ENCODE measurements at places on chromosomes 13 and 19.
A peak's percentile ranks its signal among the peaks of the same experiment; 100 is the strongest.

DNA sequence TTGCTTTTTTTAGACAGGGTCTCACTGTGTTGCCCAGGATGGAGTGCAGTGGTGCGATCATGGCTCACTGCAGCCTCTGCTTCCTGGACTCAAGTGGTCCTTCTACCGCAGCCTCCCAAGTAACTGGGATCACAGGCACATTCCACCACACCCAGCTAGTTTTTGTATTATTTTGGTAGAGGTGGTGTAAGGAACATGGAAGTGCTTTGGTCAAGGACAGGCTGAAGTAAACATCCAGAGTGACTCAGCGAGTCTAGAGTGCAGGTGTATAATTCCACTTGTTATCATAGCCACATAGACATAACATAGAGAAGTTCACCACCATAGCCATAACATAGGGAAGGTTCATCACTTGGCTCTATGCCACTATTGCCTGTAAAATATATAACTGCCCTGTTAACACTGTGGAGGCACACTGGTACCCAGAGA is 98.6 kb downstream of the RBM26 start:
- no peak for DNase-seq

GRCh38 chr19:6484230-6484629 is 2.6 kb upstream of the DENND1C start:
- DNase-seq, result no peak

DNA sequence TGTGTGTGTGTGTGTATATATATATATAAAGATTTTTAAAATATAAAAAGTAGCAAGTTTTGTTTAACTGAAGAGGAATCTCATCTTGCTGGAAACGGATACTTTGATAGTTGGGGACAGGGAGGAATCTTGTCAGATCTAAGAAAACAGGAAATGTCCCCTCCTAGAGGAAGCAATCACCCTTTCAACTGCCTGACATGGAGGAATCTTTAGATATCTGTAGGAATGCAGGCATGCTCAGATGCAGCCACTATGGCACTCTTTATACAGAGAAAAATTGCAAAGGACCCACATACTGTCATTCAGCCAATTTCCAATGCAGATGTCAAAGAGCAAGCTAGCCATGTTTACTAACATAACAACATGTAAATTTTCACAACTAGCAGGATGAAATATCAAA is 38.8 kb downstream of the ZNF611 start:
- no peak for DNase-seq

GRCh38 chr19:57813919-57814504 is 701 bp downstream of the ZNF552 start:
- DNase-seq, result no peak

DNA sequence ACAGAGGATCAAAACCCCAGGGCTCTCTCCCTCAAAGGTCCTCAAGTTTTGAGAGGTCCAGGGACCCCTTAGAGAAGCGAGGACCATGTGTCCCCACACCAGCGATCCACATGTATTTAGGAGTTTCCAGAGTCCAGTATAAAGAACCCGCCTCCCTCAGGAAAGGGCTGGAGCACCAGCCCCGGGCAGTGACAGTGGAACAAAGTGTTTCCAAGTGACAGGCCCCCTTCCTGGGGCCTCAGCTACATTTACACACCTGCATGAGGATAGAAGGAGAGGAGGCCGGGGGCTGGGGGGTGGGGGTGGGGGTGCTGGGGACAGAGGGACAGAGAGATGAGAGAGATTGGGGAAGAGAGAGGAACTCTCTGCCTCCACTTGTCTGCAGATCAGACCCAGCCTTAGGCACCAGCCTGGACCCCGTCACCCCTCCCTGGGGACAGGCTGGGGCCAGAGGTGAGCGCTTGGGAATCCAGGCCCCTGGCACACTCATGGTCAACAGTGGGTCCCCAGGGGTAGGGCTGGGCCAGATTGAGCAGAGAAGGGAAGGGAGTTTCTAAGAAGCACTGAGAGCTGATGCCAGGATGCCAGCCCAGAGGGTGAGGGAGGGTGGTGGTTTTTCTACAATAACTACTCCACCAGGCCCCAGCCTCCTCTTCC is 802 bp downstream of the BCAM start:
- no peak for DNase-seq

- no peak for DNase-seq
These were observed 21.0 kb upstream of the HOMER3 start for GRCh38 chr19:18961767-18962620.

- DNase-seq, result no peak
These were observed 5.6 kb downstream of the LENG9 start for GRCh38 chr19:54457773-54458647.

- no peak for DNase-seq
These were observed 4.1 kb upstream of the ZNF699 start for GRCh38 chr19:9313756-9314155.

GRCh38 chr13:37383856-37384370 is 214.7 kb downstream of the POSTN start:
- no peak for DNase-seq

- no peak for DNase-seq
These were observed 6.1 kb downstream of the CDX2 start for GRCh38 chr13:27962982-27963381.

DNA sequence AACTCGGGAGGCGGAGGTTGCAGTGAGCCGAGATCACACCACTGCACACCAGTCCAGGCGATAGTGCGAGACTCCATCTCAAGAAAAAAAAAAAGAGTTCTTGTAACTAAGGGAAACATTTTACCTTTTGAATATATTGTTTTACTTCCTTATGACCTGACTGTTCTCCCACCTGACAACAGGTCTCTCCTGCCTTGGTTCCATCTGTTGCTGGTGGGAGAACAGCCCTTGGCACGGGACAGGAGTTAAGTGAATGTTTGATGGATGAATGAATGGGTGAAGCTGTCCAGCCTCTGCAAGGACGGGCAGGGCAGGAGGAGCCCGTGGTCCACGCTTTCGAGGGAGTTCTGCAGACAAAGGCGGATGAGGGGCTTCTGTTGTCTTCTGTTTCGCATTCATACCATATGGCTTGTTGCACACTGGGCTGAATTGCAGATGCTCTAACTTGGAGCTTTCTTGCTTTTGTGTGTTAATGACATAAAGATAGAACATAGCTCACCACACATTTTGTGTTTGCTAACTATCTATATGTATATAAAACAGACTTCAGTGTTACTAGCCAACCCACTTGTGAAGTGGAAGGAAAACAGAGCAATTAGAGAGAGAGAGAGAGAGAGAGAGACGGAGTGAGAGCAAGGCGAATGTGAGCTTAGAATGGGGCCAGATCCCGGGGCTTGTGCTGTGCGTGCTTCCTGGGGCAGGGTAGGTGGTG is 16.2 kb upstream of the CCNE1 start:
- DNase-seq, result no peak

DNA sequence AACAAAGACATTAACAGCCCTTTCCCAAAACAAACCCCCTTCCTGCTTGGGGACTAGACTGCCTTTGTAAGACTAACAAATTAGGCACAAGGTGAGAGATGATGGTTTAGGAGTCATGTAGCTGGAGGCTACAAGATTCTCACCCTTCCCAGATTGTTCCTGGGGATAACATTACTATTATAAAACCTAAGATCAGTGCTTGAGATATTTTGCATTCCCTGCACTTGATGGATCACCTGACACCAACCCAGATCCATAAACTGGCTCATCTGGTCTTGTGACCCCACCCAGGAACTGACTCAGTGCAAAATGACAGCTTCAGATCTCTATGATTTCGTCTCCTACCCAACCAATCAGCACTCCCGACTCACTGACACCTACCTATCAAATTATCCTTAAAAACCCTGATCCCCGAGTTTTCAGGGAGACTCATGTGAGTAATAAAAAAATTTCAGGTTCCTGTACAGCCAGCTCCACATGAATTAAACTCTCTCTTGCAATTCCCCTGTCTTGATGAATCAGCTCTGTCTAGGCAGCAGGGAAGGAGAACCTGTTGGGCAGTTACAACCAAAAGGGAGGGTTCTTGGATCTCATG is 2.4 kb upstream of the ZNF616 start:
- no peak for DNase-seq

DNA sequence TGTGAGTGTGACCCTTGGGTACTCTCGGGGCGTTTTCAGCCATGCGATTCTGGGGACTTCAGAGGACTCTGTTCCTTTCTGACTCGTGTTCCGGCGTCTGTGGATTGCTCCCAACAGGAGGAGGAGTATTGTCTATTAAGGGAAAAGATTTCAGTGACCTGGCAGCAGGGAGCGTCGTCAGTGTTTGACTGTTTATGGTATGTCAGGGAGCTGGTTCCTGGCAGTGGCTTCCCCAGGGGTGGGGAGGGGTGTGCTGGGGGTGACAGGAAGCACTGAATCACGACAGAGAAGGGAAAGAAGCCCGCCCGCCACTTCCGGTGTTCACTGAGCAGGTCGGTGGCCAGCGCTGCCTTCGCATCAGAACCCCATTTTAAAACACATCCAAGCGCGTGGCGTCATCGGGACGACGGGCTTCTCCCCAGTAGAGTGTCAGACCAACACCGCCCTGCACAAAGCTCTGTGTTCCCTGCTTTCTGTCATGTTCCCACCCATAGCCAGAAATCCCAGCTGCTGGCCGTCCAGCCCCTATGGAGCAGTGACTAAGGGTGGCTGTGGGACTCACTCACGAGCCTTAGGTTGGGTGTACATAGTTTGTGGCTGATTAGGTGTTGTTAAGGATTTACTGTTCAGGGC is 33.8 kb downstream of the COL4A2 start:
- peak; percentile 74 for DNase-seq

GRCh38 chr13:50128428-50128931 is 113.2 kb downstream of the KCNRG start:
- no peak for DNase-seq

GRCh38 chr13:50679321-50679720 is 164.2 kb downstream of the DLEU7 start:
- no peak for DNase-seq

GRCh38 chr19:34474233-34474989 is 7.1 kb upstream of the WTIP start:
- DNase-seq, result no peak

DNA sequence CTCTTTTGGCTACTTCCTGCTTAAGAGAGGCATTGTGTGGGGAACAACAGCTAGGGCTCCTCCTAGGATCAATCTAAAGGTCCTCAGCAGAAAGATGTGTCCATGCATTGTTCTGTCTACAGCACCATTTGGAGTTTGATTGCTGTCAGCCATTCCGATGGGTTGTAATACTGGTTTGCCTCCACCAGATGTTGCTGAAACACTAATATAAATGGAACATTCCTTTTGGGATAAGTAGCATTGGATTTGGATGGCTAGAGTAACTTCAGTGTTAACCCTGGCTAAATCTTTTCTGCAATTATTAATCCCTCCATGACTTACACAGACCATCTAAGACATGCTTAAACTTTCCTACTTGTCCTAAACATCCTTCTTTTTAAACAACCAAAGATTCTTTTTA is 104.2 kb downstream of the TDRD3 start:
- DNase-seq, result no peak

- DNase-seq, result no peak
These were observed 4.9 kb upstream of the TOMM40 start for GRCh38 chr19:44886141-44886540.

- no peak for DNase-seq
These were observed 5.2 kb upstream of the SRRM5 start for GRCh38 chr19:43606569-43607229.

GRCh38 chr13:101127741-101128353 is 288.5 kb downstream of the NALCN start:
- peak; percentile 51 for DNase-seq

DNA sequence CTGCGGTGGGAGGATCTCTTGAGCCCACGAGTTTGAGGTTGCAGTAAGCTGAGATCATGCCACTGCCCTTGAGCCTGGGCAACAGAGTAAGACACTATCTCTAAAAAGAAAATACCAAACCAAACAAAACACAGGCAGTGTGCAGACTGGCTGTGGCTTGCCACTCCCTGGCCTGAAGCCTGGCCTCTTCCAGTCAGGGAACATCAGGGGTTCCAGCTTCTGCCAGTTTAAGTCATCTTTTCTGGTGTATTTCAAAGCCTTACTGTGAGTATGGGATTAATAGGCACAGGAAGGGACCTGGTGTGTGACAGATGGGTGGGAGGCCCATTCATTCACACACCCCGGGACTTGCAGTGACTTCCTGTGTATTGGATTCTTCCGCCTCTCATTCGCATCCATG is 27.0 kb upstream of the F2RL3 start:
- no peak for DNase-seq

DNA sequence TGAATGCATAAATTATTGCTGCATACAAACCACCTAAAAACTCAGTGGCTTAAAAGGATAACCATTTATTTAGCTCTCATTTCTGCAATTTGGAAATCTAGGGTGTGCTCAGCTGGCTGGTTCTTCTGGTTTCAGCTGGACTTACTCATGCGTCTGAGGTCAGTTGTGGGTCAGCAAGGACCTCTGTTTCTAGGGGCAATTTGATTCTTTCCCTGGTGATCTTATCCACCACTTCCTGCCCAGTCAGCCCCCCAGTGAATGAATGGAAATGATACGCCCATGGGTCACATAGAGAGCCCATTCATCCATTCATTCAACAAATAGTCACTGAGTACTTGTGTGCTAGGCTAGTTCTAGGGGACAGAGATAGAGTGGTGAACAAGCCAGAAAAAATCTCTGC is 9.9 kb downstream of the FXYD5 start:
- DNase-seq, result no peak

GRCh38 chr13:45198924-45199323 is 1.9 kb downstream of the KCTD4 start:
- no peak for DNase-seq

DNA sequence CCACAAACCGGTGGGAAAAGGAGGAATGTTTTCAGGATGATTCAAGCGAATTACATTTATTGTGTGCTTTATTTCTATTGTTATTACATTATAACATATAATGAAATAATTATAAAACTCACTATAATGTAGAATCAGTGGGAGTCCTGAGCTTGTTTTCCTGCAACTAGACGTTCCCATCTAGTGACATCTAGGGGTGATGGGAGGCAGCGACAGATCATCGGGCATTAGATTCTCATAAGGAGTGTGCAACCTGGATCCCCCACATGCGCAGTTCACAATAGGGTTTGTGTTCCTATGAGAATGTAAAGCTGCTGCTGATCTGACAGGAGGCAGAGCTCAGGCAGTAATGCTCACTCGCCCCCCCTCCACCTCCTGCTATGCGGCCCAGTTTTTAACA is 54.5 kb downstream of the SPTBN4 start:
- no peak for DNase-seq

DNA sequence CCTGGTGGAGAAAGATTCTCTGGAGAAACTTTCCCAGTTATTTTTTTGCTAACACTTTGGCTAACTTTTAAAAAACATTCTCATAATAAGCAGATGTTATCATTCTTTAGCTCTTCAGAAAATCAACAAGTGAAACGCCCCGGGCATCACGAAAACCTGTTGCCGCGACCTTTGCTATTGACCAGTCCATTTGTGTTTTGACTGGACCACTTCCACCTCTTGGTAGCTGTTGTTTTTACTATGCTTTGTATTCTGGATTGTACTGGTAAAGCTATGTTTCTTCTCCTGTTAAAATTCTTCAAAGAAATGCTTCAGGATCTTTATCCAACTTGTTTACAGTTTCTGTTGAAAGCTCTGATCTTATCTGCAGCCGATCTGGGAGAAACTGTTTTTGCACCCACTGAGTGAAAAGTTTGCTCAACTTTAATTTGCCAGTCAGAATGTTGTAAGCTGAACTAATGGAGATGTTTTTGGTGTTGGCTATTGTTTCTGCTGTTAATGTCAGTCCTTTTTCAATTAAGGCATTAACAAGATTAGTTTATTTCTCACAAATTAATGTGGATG is 23.3 kb downstream of the UFM1 start:
- DNase-seq, result no peak

GRCh38 chr13:75704927-75705288 is 68.8 kb downstream of the LMO7 start:
- no peak for DNase-seq

GRCh38 chr19:38036707-38037611 is 130.0 kb downstream of the SIPA1L3 start:
- DNase-seq, result no peak

Measured in AG08396 (cell line).